ENCODE measurements at places on chromosomes 13 and 19.

DNA sequence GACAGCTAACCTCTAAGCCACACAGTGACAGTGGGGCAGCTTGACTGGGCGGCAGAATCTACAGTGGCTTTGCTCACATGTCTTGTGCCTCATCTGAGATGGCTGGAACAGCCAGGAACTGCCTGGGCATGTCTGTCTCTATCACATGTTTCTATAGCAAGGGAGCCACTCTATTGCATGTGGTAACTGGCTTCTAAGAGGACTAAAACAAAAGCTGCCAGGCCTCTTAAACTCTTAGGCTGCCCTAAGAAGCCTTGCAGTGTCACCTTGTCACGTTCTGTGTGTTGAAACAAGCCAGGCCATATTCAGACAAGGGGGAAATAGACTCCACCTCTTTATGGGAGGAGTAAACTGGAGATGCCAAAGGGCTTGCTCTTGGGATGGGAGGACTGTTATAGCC is 122.9 kb upstream of the MAB21L1 start:
- DNase-seq = peak; percentile 12

GRCh38 chr13:48817166-48817802 is 158.4 kb upstream of the FNDC3A start:
- DNase-seq = no peak

GRCh38 chr13:48155848-48156247 is 60.9 kb upstream of the MED4 start:
- DNase-seq = peak; percentile 89

DNA sequence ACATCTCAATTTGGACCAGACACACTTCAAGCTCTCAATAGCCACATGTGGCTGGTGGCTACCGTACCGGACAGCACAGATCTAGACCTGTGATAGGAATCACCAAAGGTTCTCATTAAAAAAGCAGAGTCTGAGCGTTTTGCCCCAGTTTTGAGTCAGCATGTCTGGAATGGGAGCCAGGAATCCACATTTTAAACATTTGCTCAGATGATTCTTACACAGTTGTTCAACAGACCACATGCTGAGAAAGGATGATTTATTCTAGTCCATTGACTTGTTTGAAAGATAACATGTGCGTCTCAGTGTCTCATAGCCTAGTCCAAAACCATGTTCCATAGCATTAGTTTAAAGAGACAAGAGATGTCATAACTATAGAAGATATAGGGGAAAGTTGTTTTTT is 53.4 kb downstream of the FLT3 start:
- DNase-seq = no peak

DNA sequence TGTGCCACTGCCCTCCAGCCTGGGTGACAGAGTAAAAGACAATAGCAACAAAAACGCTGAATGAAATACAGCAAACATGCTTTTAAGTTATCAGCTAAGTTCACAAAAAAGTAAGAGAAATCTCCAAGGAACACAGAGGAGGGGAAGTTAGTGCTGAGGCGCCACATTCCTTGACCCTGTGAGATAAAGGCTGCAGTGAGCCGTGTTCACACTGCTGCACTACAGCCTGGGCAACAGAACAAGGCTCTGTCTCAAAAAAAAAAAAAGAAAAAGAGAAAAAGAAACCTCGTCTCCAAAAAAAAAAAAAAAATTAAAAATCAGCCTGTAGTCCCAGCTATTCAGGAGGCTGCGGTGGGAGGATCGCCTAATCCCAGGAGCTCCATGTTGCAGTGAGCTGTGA is 16.3 kb upstream of the DOCK6 start:
- DNase-seq = no peak

- DNase-seq = no peak
These were observed 394.3 kb upstream of the HTR2A start for GRCh38 chr13:47291107-47291656.

DNA sequence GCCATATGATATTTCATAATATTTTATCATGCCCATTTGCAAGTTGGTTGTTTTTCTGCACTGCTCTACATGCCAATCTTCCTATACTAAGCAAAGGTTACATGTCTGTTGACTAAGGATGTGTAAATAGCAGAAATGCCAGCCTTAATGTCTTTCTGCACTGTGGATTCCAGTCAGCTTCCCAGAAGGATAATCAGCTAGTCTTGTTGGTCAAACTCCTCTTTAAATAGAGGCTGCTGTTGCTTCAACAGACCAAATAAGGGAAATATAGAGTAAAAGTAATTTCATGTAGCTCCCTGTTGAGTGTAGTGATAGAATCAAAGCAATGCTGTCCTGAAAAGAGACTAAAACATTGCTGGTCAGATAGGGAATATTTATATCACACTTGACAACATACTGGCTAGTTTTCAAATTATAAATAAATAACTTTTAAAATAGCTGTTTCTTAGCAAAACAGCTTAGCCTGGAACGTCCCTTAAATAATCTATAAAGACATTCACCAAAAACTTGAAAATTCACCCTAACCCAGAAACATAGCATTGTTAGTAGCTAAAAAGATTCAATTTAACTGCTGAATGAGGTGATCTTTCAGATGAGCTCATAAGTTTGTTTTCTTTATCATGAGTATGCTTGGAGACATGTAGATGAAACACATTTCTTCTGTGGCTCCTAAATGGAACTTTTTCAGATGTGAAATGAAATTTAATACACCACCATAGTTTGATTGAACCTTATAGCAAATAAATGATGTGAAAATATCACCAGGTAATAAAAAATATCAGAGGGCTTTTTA is 56.6 kb downstream of the FRY start:
- no peak for DNase-seq

DNA sequence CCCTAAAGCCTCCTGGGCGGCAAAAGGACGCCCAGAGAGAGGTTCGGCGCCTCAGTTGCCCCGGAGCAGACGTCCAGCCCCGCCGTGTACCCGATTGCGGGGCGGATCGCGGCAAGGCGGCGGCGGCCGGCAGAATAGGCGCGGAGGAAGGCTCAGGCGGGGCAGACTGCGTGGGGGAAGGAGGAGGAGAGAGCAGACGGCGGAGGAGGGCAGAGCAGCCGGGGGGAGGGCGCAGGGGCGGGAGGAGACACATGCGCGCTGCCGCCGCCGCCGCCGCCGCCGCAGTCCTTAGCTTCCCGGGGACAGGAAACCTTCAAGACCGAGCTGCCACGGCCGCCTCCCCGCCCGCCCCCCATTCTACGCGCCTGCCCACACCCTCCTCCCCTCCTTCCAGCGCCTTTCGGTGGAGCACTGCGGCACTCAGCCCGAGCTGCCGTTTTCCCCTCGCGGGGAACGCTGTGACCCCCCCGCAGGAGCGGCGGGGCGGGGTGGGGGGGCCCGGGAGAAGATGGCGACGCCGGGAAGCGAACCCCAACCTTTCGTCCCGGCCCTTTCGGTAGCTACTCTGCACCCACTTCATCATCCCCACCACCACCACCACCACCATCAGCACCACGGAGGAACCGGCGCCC is at the start of gene LRCH1:
LRCH1 (plus strand) TSS at position 282 of the 632 bp plus-strand sequence; CDS start at position 509, 227 bp downstream.
- DNase-seq = peak; percentile 76

DNA sequence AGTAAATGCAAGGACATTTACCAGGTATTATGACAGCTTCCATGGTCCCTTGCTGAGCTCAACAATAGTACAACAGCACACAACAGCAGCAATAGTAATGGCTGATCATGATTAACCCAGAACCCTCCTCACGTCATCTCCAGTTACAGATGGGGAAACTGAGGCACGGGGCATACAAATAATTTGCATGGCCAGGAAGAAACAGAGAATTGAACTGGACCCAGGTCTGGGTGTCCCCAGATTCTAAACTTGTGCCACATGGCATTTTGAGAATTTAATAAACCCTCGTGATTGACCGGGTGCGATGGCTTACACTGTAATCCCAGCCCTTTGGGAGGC is 7.2 kb downstream of the MAST3 start:
- DNase-seq = no peak

- no peak for DNase-seq
These were observed 304.8 kb upstream of the MAB21L1 start for GRCh38 chr13:35781036-35782000.

GRCh38 chr19:32457571-32458158 is 52.1 kb downstream of the DPY19L3 start:
- DNase-seq = no peak
